ENCODE measurements at places on chromosomes 12 and 14.
A peak's percentile ranks its signal among the peaks of the same experiment; 100 is the strongest.

GRCh38 chr12:123457980-123458779 is at the start of gene SNRNP35:
Gene SNRNP35 (plus strand): TSS chr12:123458139. CDS start chr12:123465541, 7,402 bp downstream.
- no peak for DNase-seq

DNA sequence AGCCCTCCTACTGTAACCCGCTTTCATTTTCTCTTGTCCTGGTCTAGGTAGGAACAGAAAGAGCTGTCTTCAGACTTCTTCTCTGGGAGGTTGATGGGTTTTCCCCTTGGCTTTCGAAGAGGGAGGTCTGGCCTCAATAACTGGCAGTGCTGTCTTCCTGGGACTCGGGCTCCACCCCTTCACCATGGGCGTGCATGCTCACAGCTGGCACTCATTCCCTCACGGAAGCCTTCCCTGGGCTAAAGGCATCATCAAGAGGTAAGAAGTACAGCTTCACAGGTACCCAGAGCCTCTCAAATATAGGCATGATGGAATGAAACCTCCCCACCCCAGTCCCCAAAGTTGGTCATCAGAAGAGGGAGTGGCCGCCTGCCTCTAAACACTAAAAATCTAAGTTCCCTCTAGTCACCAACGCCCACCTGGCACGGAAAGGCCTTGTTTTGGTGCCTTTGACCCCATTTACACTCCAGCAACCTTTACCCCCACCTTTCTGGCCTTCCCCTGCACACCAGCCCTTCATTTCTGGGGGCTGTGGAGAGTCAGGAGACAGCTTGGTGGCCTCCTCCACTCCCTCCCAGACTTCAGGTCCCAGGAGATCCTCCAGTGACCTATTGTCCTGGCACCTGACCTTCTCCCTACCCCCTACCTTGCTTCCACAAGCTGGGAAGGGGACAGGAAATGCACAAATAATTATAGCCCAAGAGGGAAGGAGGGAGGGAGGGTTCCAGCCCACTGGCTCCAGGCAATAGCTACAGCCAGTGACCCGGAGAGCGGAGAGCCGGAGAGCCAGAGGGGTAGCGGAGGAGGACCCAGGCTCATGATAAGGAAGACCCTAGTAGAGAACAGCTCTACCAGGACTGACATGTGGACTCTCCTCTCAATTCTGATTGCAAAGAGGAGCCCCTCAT is 2.8 kb downstream of the RAPGEF3 start:
- DNase-seq = no peak

GRCh38 chr14:104935026-104935650 is 10.5 kb downstream of the PLD4 start:
- DNase-seq = peak; percentile 2

DNA sequence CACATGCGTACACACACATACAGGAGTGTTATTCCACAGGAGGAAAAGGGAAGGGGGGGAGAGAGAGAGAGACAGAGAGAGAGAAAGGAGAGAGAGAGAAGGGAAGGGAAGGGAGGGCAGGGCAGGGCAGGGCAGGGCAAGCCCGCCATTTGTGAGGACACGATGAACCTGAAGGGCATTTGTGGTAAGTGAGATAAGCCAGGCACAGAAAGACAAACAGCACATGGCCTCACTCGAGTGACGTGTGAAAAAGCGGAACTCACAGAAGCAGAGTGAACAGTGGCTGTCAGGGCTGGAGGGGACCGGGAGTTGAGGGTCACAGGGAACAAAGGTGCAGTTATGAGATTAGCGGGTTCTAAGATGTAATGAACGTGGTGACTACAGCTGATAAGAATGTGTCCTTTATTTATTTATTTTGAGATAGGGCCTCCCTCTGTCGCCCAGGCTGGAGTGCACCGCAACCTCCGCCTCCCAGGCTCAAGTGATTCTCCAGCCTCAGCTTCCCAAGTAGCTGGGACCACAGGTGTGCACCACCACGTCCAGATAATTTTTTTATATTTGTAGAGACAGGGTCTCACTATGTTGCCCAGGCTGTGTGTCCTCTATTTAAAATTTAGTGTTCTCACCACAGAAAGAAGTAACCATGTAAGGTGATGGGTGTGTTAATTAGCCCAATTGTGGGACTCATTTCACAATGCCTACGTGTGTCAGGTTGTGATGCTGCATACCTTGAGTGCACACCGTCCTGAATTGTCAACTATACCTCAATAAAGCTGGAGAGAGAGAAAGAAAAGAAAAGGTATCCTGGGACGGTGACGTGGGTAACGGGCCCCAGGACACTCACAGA is 18.7 kb upstream of the FBRSL1 start:
- no peak for DNase-seq

GRCh38 chr14:55190906-55191202 is 531 bp downstream of the DLGAP5 start:
- DNase-seq = no peak

GRCh38 chr14:81982046-81982445 is 448.4 kb upstream of the SEL1L start:
- no peak for DNase-seq

- DNase-seq = no peak
These were observed 281.1 kb upstream of the AMIGO2 start for GRCh38 chr12:47360771-47361388.

DNA sequence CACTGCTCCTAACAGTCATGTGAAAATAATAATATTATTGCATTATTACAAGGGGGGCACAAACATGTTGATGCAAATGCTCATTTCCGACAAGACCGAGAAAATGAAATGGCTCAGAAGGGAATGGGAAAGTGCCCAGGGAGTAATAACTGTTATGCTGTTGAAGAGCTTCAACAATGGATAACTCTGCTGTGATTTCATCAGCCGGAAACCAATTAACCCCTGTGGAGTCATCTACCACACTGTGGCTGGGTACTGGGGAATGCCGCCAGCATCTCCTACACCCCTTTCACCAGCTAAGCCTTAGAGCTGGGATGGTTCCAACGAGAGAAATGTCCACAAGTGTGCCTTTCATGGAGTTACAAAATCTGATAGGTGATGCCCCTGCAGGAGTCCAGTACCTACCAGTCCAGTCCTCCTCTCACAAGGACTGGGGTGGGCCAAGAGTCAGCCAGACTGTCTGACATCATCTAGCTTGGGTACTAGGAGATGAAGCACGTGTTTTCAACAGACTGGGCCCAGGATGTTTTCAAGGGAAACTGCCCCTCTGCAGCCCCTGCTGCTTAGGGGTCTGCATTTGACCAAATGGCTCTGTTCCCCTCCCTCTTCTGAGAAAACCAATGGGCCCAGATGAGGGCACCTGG is 509.3 kb upstream of the CCDC196 start:
- no peak for DNase-seq

- no peak for DNase-seq
These were observed 1.2 kb downstream of the SRGAP1 start for GRCh38 chr12:63845726-63846125.

- DNase-seq = no peak
These were observed 142.4 kb downstream of the CAND1 start for GRCh38 chr12:67411562-67411961.

DNA sequence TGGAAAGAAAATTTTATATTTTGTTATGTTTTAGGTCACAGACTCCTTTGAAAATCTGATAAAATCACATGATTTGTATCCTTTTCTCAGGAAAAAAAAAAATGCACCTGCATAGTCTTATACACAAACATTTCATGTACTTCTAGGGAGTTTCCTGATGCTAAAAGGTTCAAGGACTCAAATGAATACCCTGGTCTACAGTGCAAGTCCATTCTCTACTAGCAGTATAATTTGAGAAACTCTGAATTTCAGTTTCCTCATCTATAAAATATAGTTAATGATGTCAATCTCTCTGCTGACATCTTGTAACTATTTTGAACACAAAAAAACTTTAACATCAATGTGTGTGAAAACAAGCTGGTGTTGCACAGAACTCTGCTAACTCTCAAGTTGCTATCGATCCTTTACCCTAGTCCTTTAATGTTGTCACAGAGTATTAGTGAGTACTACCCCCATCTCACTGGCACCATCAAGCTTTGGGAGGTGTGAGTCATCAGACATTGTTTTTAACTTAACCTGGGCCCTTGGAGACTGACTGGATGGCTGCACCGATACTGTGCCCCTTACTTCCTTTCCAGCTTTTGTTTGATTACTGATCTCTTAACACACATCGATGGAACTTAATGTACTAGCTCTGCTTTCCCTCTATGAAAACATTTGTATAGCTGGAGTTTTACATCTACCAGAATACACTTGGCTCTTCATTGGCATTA is 251.9 kb upstream of the SOX5 start:
- DNase-seq = no peak

DNA sequence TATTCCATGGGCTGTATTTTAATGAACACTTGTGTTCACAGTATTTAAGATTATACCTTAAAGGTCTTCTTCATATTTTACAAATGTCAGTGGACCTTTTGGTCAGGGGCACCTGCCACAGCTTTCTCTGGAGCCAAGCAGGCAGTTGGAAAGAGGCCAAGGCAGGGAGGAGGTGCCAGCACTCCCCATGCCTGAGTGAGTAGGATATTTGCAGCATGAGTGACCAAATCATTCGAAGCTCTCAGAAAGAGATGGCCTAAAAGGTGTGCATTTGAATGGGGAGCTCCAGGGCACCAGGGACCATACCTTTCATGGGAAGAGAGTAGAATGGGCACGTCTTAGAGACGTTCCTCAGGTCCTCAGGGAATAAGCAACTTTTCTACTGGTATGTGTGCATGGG is 121.6 kb downstream of the GPR135 start:
- DNase-seq = no peak

- no peak for DNase-seq
These were observed 52.4 kb downstream of the BRMS1L start for GRCh38 chr14:35878272-35879150.

- DNase-seq = no peak
These were observed 14.9 kb downstream of the CKB start for GRCh38 chr14:103507751-103508150.

DNA sequence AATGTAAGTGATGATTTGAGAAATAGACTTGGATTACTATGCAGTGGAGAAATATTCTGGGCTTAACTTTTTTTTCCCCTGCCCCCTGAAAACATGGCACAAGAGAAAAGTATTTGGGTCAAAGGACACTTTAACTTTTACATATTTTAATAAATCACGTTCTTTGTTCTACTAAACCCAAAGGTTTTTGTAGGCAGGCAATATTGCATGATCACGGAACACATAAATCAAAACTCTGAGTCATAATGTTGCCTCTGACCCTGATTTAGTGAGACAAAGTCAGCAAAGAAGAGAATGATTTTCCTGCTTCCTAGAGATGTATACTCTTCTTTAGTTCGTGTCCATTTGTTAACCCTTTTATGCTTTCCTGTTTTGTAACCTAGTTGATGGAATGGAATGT is 38.0 kb downstream of the ABCD2 start:
- DNase-seq = no peak

DNA sequence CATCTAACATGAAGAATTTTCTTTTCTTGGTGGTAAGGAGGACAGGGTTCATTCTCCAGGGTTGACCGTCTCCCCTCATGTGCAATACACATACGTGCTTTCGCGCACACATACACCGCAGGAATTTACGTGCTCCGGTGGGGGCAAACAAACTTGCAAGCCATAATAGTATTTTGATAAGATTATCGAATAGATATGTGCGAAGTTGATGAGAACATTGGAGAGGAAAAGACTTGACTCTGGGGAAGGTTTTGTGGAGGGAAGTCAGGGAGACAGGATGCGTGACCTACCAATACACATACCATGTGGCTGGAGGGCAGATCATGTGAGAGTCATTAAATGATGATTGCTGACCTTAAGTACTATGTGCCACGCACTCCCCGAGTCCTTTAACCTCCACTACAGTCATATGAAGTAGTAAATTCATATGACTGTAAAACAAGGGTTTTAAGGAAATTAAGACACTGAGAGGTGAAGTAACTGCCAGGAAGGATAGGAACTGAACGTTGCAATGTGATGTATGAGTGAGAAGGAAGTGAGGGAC is 921 bp downstream of the RAD51B start:
- DNase-seq = no peak

DNA sequence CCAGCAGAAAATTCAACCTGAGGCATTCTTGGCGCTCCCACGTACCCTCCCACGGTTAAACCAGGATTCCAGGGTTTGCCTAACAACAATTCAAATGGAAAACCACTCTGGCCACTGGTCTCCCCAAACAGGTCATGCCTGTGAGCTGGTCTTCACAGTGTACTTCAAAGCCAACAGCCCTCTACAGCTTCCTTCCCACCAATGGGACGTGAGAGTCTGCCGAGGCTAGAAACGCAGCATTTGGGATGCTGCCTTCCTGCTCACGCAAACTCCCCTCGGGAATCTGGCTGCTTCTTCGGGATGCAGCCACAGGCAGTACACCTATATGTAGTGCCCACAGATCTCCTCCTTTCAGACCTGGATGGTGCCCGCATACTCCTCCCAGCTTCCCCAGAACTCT is 149.1 kb downstream of the KLHL28 start:
- no peak for DNase-seq

All from D721Med (cell line).